Cortex of kidney (tissue), 1 donor: ENCODE measurements at places on chromosomes 11 and 22.

DNA sequence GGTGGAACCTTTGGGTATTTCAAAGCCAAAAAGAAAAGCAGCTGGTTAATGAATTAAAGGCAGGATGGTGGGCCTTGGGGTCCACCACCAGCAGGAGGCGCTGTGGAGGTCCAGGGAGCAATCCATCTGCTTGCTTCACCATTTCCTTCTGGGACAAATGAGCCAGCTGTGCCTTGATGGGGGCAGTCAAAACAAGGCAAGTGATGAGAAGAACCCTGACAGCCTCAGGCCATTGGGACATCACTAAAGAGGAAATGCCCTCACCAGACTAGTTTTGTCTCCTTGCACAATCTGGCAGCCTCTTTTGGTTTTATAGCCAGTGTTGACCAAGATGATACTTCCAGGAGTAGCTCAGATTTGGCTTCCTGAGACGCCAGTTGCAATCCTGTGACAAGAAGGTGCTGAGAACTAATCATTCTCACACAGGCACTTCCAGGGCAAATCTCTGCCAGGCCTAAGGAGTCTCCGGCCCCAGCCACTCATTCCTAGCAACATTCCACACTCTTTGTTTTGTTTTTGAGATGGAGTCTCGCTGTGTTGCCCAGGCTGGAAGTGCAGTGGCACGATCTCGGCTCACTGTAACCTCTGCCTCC, 38.2 kb upstream of the WEE1 start:
- no peak for DNase-seq

- DNase-seq, result no peak
These were observed 77.7 kb downstream of the BARX2 start for GRCh38 chr11:129453293-129453721.

DNA sequence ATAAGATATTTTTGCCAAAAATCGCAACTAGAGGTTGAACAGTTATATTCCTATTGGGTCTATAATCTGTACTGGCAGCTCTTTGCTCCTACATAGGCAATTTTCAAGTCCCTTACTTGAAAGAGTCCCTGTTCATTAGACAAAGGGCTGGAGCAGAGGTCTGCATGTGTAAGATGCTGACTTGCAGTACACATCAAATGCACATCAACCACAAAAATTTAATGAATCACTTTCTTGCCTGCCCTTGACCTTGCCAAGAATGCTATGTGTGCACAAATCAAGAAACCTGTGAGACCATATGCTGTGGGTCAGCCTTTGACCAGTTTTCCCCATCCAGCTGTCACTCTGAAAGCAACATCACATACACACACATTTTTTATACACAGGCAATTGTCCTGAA, 661.5 kb downstream of the LRRC4C start:
- DNase-seq, result no peak

DNA sequence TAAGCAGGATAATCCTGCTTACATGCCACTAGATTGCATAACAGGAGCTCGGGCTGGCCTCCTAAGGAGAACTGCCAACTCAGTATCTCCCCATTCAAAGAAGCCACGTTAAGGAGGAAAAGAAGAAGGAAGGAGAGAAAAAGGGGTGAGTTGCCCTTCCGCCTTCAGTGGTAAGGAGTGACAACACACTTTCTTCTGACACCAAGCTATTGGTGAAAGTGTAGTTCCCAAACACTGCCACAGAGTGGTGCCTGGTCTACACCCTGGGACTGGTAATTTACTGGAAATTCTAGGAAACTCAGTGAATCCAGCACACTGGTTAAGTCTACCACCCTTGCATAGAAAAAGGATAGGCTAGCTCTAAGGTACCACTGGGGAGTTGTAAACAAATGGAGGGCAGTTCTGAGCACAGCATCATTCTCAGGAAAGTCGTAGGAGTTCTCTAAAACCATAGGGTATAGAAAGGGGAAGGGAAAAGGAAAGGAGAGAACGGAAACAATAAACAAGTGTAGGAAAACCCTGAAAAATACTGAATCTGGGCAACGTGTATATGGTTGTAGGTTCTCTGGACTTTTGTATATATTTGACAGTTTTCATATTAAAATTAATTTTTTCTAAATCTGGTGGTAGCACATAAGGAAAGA, 58.2 kb downstream of the RRAS2 start:
- no peak for DNase-seq

DNA sequence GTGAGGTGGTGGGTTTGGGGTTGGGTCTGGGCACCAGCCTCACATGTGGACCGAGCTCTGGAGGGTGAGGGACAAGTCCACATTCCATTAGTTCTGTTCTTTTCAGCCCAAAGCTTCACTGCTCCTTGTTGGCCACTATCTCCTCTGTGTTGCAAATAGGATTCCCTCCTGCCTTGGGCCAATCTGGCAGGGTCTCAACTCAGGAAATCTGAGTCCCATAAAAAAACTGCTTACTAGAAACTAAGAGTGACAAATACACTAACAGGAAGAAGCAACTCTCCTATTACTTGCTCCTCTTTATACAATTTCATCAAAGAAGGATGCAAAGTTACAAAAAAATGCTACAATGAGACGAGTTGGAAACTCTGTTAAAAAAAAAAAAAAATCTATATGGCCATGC, 66.2 kb upstream of the CSNK1E start:
- no peak for DNase-seq

DNA sequence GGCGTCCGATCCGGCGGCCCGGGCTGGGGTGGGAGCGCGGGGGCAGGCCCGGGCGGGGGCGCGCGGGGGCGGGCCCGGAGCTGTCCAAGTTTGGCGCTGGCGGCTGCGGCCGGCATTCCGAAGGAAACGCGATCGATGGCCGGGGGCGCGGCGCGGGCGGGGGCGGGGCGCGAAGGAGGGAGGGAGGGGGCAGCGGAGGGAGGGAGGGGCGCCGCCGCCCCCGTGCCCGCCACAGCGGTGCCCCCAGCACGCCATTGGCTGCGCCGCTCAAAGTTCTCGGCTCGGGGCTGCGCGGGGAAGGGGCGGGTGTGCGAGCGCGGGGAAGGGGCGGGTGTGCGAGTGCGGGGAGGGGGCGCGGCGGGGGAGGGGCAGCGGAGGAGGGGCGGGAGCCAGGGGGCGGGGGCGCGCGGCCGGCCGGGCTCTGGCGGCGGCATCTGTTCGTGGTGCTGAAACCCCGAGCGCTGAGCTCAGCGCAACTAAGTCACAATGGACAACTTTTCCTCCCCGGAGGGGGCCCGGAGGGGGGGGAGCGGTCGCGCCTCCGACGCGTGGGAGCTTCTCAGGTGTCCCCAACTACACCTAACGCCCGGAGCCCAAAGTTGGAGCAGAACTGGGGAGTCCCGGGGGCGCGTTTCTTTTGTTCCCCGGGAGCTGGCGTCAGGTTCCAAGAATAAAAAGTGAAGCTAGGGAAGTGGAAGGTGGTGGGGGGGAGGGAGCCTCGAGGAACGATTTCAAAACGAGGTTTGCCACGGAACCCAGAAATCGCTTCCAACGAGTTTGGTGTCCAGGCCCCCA, 2.2 kb downstream of the PHF21B start:
- DNase-seq, result no peak

- no peak for DNase-seq
These were observed 79.2 kb downstream of the CASP12 start for GRCh38 chr11:104819107-104819506.

DNA sequence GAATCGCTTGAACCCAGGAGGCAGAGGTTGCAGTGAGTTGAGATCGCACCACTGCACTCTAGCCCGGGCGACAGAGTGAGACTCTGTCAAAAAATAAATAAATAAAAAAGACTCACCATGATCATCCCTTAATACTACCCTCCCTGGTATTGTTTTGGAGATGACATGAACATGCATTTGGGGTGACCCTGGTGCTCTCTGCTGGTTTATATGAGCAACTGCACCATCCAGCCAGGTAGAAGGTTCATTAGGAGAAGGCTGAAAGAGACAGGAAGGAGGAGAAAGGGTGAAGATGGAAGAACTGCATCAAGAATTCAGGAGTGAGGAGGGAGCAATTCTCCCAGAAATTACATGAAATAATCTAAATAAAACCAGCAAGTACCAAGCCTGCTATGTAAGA, 37.8 kb downstream of the SLC5A1 start:
- no peak for DNase-seq

GRCh38 chr11:131544591-131544990, 174.2 kb downstream of the NTM start:
- DNase-seq, result no peak

GRCh38 chr11:16805938-16806337, 67.5 kb downstream of the C11orf58 start:
- no peak for DNase-seq

DNA sequence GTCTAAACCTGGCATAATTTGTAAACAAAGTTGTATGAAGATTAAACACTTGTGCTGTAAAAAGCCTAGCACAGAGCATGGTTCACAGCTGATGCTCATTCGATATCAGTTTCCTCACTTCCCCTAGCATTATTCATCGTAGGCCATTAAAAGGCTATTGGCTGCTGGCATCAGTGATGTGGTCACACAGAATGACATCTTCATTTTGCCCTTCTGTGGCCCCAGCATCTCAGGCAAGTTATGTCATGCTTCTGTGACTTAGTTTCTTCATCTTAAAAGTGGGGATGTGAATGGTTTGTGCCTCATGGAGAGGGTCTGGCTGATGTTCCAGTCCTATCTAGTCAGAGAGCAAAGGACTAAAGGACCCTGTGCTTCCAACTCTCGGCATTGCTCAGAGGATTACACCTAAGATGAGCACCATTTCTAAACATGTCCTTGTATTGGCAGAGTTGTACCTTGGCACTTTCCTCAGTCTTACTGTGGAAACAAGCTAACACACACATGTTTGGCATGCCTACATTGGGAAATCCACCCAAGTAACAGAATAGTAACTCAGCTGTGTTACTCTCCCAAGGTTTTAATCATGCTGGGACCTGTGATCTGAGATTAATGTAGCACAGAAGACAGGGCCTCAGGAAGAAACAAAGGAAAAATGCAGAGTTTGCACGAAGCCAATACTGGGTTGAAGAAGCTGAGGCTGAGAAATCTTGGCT, 83.5 kb upstream of the OR9Q1 start:
- DNase-seq, result no peak

DNA sequence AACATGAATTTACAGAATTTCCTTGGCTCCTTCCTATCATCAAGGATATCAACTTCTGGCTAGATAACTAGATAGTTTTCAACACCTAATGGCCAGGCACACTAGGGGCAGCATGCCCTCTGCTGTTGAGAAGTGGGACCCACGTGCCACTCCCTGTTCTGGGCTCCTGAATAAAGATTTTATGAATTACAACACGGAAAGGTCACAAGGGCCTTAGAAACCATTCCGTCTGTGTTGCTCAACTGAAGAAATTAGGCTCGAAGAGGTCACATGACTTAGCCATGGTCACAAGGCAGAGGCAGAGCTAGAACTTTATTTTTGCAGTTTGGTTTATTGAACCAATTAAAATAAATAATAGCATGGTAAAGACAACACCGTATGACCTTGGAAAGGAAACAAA, 36.0 kb downstream of the PRCP start:
- no peak for DNase-seq
